T-cell (primary cell): ENCODE measurements at places on chromosomes 4 and X.

- DNase-seq: no peak
These were observed 14.7 kb upstream of the CBR4 start for GRCh38 chr4:169024762-169025161.

- no peak for DNase-seq
These were observed 22.9 kb downstream of the FAT1 start for GRCh38 chr4:186700746-186701145.

- DNase-seq: no peak
These were observed 24.3 kb downstream of the LINC00632 start for GRCh38 chrX:140733766-140734342.

DNA sequence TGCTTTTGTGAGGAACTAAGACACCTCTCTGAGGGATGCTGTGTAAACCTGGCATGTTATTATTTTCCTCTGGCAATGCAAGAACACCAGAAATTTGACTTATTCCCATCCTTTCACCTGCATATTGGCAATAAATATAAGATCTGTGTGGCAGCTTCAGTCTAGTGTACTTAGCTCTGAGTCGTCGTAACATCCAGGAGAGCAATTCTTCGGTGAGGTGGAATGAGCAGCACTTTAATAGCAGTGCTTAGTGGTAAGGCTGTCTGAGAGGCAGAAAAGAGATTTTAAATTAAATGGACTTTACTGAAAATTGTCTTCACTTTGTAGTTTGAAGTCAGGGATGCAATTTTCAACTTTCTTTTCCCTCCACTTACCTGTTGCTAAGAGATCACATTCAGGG is 344.9 kb downstream of the PCDH7 start:
- DNase-seq: no peak

DNA sequence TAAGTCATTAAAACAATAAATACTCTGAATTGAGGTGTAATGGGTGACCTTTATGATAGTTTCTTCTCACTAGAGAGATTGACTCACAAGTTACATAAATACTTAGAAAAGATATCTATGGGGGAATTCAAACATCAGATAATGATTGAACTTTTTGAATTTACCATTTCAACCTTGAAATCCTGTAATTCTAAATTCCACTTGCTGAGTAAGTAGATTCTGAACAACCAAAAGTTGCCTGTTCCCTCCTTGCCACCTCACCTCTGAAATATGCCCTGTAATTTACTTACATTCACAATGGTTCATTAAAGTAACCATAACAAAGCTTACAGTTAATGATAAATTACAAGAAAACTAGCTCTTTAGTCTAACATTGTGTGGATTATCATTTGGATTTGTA is 43.3 kb upstream of the SLC39A8 start:
- DNase-seq: no peak

DNA sequence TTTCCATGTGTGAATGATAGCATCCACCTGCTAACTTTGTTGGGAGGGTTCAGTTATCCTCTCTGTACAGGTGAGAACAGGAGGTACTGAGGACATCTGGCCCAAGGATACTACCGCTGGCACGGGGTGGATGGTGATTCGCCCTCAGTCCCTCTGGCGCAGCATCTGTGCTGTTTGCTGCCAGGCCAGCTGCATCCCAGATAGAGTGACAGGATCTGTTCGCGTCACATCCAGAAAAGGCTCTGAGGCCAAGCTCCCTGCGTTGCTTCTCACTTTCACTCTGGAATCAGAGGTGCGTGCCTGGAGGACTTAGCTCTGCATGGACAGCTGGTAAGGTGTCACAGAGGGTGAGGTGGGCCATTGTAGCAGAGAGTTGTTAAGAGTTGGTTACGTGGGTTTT is 95.4 kb downstream of the TBL1X start:
- no peak for DNase-seq

DNA sequence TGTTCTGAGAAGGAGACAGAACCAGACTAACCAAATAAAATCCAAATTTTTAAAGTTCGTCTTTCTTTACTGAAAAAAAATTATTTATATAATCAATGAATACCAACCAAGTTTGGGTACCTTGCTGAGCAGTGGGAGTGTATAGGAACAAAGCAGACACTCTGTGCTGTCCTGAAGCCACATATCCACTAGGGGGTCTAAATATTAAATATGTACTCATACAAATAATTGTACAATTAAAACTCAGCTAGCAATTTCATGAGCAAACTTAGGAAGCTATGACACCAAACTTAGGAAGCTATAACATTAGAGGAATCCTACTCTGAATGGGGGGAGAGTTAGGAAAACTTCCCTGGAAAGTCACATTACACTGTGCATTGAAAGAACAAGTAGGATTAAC is 582.0 kb upstream of the EPHA5 start:
- DNase-seq: no peak

DNA sequence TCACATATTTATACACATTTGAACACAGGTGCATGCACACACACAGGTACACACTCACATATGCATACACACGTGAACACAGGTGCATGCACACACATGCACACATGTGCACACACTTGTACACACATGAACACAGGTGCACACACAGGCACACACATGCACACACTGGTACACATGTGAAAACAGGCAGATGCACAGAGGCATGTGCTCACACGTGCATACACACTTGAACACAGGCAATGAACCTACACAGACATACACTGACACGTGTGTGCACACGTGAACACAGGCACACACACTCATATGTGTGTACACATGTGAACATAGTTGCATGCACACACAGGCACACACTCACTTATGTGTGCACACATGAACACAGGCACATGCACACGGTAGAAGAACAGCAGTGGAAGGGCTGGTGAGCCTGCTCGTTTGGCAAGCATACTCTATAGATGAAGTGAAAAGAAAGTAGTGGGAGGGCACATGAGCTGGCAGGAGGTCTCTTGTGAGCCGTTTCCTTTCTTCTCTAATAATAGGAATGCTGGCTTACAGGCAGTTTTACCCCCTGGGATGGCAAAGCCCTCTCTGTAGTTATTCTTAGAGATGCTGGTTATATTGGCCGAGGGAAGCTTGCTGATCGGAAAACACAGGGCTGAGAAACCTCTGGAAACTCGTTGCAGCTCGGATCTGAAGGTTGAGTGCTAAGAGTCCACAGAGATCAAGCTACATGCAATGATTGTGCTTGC is 279.6 kb upstream of the CLNK start:
- no peak for DNase-seq

DNA sequence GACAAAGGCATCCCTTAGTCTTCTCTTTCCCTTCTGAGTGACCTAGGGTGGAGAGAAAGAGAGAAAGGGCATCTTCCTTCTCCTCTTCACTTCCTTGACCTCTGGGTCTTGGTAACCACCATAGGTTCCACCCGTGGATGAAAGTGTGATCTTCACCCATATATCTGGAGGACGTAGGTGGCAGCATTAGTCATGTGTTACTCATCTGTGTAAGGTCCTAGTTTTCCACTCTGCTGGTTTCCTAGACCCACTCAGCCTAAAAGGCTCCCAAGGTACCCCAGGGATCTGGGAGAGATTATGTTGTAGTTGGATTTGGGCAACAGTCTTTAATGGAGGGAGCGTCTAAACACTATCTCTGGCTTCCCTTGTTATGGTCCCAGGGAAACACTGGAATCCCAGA is 45.5 kb upstream of the RAB9B start:
- no peak for DNase-seq

- no peak for DNase-seq
These were observed 1.2 kb downstream of the GUCY1A1 start for GRCh38 chr4:155667568-155668511.

DNA sequence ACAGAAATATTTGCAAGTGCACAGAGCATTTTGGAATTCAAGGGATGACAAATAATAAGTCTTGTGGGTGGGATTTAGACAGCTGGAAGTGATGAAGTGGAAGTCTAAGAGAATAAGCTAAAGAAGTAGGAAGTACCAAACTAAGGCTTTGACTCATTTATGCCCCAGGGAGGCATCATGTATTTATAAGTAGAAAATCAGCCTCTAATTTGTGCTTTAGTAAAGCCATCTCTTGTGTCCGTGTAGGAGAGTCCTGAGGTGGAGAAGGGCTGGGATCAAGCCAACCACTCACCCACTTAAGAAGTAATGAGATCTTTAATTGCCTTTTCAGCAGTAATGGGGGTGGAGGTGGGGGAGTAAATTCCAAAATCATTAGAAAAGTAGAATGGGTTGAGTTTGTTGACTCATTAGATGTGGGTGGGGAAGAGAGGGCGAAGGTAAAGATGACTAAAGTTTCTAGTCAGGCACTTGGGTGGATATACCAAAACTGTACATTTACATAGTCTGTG is 356.7 kb downstream of the STIM2 start:
- no peak for DNase-seq

GRCh38 chr4:22427675-22428074 is 88.2 kb downstream of the ADGRA3 start:
- no peak for DNase-seq

GRCh38 chr4:165926307-165926706 is 53.3 kb downstream of the TLL1 start:
- no peak for DNase-seq

DNA sequence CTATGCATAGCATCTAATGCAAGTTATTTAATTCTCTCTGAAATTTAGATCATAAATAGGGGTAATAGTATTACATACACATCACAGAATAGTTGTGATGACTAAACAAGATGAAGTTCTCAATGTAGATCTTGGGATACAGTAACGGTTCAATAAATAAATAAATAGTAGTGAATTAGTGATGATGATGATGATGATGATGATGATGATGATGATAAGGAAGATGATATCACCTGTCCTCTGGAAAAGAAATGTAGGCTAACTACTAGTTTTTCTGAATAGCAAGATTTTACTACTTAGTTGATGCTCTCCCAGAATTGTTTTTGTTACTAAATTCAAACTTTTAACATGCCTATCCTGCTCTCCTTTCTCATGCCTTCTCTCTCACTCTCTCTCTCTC is 30.3 kb downstream of the SH3BGRL start:
- no peak for DNase-seq

- no peak for DNase-seq
These were observed 1.0 kb downstream of the LIMCH1 start for GRCh38 chr4:41538887-41539498.

GRCh38 chr4:126753592-126753991 is 879.2 kb upstream of the INTU start:
- DNase-seq: no peak

DNA sequence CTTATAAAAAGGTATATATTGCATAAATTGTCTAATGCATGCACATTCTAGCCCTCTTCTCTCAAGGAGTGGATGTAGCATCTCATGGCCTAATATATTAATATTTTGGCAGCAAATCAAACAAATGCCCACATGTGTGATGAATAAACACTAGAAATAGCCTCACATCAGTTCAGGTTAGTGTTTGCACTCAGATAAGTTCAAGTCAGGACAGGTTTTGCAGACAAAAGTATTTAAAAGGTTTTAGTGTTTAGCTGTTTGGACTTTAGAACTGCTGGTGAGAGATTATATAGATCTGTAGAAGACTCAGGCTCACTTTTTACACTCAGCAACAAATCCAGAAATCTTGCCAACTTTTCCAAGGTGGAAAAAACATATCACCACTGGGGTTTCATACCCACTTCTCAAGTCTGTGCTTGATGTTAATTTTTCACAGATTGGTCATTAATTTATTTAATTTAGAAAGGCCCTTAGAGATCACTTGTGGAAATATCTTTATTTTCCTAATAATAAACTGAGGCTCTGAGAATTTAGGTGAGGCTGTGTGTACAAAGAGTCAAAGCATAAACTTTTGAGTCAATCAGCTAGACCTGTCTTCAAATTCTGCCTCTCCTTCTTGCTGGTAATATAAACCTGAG is 362.6 kb downstream of the GASK1B start:
- DNase-seq: no peak

DNA sequence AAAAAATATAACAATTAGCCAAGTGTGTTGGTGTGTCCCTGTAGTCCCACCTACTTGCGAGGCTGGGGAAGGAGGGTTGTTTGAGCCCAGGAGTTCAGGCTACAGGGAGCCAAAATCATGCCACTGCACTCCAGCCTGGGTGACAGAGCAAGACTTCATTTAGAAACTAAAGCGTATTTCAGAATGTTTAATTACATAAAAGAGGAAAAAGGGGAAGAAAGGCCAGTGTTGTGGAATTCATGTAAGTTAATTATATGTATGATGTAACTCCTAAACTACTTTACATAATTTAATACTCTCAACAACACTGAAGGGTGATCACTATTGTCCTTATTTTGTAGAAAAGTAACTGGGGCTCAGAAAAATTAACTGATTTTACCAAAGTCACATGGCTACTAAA is 67.2 kb upstream of the HOPX start:
- DNase-seq: no peak

GRCh38 chr4:14877246-14878225 is 124.7 kb upstream of the CPEB2 start:
- no peak for DNase-seq

DNA sequence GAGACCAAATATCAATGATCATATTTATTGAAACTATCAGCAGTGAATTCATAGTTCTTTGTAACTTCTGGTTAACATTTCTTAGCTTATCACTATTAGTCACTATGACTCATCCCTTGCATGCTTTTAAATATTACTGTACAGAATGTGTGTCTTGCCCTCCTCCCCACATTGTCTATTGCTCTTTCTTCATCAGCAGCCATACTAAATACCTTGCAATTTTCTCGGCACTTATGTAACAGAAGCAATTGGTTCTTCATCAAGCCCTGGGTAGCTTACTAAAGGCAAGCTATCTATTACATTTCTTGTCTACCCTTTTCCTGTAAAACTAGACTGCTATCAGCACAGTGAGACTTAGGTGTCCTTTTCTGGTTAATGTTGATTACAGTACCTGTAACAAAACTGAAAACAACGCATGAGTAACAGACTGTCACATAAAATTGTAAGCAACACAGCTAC is 8.2 kb downstream of the KLHL4 start:
- DNase-seq: no peak

DNA sequence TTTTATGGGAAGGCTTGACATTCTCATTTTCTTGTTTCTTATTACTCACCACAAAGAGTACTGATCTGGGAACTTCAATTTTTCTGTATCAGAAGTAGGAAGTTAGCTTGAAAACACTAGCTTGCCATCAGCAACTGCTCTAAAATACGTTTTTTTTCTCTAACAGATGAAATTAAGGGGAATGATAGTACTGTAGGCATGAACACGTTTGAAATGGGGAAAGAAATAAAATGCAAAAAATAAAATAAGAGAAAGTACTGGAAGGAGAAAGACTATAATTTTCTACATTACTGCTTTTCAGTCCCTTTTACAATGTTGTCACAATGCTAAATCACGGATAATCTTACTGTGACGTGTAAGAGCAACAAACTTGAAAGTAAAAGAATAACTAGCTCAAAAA is 1.5 kb downstream of the RADX start:
- no peak for DNase-seq

DNA sequence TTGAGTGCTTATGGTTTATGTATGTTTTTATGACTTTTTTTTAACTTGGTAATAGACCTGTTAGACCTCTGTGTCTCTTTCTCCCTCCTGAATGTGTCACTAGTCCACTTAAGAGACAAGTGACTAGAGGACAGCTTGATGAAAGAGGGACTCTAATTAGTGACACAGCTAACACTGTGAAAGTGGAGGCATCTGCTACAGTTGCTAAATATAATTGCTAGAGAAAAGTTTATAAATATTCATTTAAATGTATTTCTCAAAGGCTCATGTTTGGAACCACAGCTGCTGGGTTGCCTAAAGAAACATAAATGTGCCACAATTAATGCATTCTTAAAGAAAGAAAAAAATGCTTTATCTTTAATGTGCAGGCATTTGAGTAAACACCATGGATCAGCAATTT is 176.4 kb downstream of the FRMPD4 start:
- no peak for DNase-seq
